Right cardiac atrium (tissue), 5 donors: ENCODE measurements at places on chromosomes 12 and 14.
A peak's percentile ranks its signal among the peaks of the same experiment; 100 is the strongest.

- peak; percentile 24 for DNase-seq
Measured at GRCh38 chr14:66025779-66026178, 460.4 kb upstream of the CCDC196 start.

GRCh38 chr14:86088156-86088555 lies 558.2 kb downstream of the FLRT2 start:
- DNase-seq = no peak

GRCh38 chr12:115259968-115260747 lies 576.2 kb upstream of the TBX3 start:
- no peak for DNase-seq

DNA sequence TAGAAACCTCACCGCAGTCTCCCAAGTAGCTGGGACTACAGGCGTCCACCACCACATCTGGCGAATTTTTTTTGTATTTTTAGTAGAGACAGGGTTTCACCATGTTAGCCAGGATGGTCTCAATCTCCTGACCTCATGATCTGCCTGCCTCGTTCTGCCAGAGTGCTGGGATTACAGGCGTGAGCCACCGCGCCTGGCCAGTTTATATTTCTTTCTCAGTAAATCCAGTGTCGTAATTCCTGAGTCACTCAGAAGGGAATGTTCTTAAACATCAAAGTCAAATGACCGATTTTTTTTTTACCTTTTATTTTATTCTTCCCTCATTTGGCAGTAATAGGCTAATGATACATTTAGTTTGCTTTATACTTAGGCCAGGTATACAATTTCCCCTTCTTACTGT lies 80.5 kb downstream of the FBXO33 start:
- no peak for DNase-seq

DNA sequence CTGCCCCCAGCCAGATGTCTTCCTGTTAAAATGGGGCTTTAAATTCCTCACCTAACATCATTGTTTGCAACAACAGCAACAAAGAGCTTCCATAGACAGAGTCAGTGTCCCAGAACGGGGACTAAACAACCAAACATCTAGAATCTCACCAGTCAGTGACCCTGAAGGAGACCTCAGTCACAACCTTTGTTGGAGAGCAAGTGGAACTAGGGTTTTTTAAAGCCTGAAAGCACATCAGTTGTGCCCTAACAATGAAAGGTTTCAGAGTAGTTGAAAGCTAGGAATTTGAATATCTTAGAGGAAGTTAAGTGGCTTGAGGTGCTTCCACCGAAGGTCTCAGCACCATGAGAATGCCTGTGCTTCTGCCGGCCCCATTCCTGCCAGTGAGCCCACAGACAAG lies 5.0 kb upstream of the ALDH2 start:
- DNase-seq = no peak

- no peak for DNase-seq
Measured at GRCh38 chr12:56061982-56062381, 18.0 kb upstream of the ERBB3 start.
